ENCODE measurements at places on chromosomes 7 and 10.

DNA sequence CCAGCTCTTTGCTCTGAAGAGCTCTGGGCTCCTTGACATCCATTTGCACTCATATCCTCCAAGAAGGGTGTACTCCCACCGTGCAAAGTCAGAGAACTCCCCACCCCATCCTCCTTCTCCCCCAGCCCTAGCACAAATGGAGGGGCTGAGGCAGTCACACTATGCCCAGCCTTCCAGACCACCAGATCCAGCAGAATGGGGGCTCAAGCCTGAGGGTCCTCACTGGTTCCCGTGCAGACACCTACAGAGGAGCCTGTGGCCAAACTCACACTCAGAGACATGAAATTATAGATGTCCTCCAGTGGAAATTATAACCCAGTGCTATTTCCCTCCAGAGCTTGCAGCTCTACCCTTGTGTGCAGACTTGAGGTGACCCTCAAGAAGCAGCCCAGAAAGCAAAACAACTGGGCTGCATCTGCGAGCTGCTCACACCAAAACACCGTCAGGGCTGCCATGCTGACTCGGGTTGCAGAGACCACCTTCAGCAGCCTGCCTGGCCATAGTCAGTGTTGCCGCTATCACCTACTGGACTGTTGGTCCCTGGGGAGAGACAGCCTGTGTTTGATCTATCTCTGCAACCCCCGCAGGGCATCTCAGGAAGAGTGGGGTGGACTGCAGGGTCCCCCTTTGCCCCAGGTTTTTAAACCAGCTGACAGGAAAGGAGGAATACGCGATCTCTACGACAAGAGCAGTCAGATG lies 7.4 kb downstream of the ZNF488 start:
- no peak for DNase-seq

GRCh38 chr10:42783181-42783549 lies 570 bp downstream of the BMS1 start:
- DNase-seq, result peak; percentile 21

GRCh38 chr7:106112972-106113421 lies 885 bp upstream of the SYPL1 start:
- no peak for DNase-seq

DNA sequence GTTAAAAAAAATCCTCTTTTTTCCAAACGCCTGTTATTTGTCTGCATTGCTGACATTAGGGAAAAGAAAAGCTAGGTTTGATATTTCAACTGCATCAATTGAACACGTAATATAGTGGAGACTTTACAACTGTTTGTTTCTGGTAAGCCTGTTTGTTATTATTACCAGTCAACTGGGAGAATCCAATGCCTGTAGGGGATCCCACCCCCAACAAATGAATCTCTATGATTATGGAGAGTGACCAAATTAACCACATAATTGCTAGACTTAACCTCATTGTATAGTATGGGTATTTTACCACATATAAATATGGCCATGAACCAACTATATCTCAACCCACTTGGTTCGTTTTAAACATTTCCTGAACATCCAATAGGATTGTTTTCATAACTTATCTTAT lies 216.1 kb downstream of the TWIST1 start:
- no peak for DNase-seq

DNA sequence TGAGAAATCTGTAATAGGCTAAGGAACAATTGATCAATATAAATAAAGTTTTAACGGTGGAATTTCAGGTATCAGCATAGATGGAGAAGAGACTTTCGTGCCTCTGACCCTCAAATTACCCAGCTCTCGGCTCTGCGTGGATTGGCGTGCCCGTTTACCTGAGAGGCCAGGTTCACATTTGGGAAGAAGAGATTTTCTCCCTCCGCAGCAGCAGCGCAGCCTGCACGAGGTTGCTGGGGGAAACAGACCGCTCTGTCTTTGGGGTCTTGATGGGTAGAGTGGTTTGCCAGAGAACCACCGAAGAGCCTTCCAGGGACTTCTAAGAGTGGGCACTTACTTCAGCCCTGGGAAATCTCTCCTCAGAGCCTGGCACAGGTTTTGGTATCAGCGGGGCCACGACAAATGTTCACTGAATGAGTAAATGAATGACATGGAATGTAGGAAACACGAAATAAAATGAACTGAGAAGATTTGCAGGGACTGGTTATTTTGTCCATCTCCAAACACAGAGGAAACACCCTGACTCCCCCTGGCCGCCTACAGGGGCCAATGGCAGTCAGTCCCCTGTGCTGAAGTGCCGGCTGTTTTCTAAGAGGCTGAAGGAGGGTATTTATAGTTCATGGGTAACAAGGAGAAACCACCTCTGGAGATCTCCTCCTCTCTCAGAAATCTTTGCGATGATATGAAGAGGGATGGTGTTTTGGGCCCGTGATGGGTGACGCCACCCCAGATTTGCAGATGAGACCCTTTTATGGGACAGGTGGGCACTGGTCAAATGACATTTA lies 338.5 kb downstream of the ADARB2 start:
- DNase-seq, result no peak

- peak; percentile 36 for DNase-seq
These were observed 9.8 kb downstream of the TSPAN14 start for GRCh38 chr10:80463868-80464267.

GRCh38 chr7:96061844-96062243 lies 260.1 kb downstream of the SLC25A13 start:
- DNase-seq, result peak; percentile 59

GRCh38 chr7:85230623-85231022 lies 43.8 kb upstream of the SEMA3D start:
- no peak for DNase-seq

- DNase-seq, result no peak
These were observed 67.6 kb downstream of the PAX2 start for GRCh38 chr10:100812978-100813377.

GRCh38 chr10:60549686-60550085 lies 160.0 kb upstream of the ANK3 start:
- no peak for DNase-seq

GRCh38 chr7:39265641-39266591 lies 288.2 kb downstream of the POU6F2 start:
- no peak for DNase-seq

DNA sequence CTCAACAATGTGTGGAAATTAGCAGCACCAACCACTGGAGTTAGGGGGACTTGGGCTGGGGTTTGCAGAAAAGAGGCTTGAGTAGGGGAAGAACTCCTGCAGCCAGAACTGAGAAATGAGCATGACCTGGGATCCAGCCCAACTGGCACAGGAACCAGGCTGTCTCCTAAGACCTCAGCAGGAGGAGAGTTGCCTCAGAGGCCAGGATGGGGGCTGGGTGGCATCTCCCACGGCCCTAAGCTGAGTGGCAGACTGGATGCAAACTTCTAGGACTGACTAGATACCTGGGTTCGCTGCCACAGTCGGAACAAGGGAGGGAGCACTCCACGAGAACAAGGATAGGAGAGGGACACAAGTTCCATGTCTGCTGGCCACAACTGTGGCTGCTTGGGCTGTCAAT lies 62.6 kb downstream of the RNF32 start:
- DNase-seq, result no peak

DNA sequence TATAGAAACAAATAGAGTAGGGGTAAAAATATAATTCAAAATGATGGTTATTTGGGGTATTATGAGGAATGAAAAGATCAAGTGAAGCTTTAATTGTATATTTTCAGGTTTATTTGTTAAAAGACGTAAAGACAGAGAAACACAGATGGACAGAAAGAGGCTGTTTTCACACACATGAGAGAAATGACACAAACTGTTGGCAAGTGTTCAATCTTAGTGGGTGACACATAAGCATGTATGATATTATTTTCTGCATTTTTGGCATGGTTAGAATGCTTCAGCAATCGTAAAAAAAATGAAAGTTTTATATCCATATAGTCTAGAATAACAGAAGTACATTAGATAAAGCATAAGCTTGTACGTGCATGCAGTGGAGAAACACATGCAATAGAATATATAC lies 464.4 kb upstream of the AKR1E2 start:
- DNase-seq, result no peak

GRCh38 chr10:80090121-80090520 lies 11.7 kb downstream of the TMEM254 start:
- DNase-seq, result no peak

- no peak for DNase-seq
These were observed 340.2 kb downstream of the KCNMA1 start for GRCh38 chr10:77297393-77297739.

- no peak for DNase-seq
These were observed 896.4 kb downstream of the PCDH15 start for GRCh38 chr10:53904506-53905241.

DNA sequence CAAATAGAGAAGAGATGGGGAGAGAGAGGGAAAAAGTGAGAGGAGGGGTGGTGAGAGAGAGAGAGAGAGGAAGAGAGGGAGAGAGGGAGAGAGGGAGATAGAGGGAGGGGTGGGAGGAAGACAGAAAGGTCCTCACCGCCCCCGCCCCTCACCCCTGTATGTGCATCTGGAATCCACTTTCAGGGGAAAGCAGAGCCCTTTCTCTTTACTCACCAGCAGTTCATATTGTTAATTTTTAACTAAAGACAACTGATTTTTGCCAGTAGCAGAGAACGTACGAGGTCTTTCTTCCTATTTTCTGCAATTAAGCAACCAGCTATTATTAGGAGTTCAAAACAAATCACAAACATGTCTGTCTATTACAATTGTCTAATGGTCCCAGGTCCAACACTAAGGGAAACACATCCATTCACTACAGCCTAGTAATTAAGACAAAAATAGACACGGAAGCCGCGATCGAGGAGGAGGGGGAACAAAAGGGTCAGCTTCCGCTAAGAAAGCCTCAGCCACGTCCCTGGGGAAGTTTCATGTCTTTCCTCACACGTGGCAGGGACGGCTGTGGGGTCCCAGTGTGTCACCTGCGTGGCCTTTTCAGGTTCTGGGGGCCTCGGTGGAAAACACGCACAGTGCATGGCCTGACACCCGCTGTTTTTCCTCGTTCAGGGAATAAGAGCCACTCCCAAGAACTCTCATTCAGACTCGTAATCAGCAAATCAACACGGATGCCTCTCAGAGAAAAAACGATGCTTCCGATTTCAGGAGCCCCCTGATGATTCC lies 572.0 kb downstream of the PTPRN2 start:
- DNase-seq, result no peak

DNA sequence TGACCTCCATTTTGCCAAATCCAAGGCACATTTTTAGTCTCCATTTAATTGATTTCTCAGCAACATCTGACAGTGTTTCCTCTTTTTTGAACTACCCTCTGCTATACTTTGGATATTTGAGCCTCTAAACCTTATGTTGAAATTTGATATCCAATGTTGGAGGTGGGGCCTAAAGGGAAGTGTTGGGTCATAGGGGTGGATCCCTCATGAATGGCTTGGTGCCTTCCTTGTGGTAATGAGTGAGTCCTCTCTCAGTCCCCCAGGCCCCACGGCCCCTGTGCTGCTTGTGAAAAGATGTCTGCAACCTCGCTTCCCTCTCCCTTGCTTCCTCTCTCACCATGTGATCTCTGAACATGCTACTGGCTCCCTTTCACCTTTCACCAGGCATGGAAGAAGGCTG lies 96.8 kb upstream of the DGKB start:
- no peak for DNase-seq

DNA sequence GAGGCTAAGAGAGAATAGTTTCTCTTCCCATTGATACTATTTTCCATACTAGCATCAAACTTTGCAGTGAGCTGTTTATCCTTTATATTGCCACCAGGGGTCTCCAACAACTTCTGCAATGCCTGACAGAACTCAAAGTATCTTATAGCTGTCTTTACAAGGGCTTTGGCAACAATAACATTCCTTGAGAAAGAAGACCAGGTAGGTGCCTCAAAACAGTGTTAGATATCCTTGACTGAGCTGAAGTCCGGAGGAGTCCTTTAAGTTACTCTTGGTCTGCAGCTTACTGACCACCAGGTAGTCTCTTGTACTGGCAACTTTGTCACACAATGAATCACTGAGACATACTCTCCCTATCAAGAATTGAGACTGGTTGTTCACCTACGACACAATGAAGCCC lies 30.0 kb upstream of the TES start:
- DNase-seq, result no peak

- no peak for DNase-seq
These were observed 182.0 kb downstream of the REEP3 start for GRCh38 chr10:63703113-63703670.

- no peak for DNase-seq
These were observed 110.9 kb downstream of the ADCY1 start for GRCh38 chr7:45684910-45685618.

GRCh38 chr7:115911465-115911864 lies 119.1 kb downstream of the TFEC start:
- DNase-seq, result no peak

- no peak for DNase-seq
These were observed 2.9 kb downstream of the LAT2 start for GRCh38 chr7:74212661-74213060.

DNA sequence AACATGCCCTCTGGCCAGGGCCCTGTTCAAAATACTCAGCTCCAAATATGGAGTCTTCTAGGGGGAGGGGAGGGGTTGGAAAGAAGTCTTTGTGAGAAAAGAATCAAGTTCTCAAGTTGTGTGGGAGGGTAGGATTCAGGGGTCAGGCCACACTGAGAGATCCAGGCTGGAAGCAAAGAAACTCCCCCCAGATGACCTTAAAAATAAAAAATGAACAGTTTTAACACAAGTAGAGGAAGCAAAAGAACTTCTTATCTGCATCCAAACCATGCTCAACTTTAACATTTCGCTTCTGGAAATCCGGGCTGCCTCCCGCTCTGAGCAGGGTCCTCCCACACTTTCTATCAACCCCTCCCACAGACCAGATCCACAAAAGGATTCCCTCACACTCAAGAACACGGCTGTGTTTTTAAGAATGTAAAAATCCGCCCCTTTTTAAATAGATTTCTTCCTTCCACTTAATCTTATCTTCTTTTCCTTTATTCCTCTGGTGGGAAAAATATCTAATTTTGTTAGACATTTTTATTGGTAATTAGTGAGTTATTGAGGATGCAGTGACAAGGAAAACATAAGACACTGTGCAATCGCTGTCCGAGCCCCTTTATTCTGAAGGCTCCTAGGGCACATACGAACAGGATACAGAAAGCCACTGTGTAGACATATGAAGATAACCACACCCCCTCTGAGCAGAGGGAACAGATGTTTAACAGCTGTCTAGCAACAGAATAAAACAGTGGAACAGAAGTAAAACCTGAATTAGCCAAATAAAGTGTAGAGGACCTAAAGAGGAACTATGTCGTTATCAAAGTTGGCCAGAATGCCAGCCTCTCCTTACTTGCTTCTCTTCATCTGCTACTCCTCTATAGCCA lies 43.8 kb downstream of the CYTH3 start:
- DNase-seq, result no peak

All from ovary (tissue), 10 donors.